Activated CD4-positive, alpha-beta T cell treated with anti-CD3 and anti-CD28 coated beads, Interleukin-2, amount 50 U/mL, for 1 hour (primary cell): ENCODE measurements at places on chromosomes 12 and 14.

- no peak for DNase-seq
Measured at GRCh38 chr12:34595749-34596733, 573.7 kb downstream of the ALG10 start.

DNA sequence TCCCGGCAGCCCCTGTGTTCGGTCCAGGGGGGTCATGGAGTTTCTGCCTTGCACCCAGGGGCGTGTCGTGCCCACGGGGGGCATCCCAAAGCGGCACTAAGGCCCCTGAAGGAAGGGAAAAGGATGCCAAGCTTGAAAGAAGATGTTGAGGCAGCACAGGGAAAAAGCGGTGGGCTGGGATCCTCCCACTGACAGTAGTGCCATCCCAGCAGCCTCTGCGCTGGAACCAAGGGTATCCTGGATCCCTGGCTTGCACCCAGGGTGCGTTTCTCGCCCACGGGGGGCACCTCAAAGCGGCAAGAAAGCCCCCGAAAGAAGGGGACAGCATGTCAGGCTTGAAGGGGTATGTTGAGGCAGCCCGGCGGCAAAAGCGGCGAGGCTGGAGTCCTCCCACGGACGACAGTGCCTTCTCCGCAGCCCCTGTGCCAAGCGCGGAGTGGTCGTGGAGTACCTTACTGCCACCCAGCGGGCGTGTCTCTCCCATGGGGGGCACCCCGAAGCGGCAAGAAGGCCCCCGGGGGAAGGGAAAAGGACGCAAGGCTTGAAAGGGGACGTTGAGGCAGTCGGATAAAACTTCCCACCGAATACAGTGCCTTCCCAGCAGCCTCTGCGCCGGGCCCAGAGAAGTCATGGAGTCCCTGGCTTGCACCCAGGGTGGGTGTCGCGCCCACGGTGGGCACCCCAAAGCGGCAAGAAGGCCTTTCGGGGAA lies 164.4 kb upstream of the ALG10B start:
- no peak for DNase-seq

GRCh38 chr12:5692850-5693249 lies 252.2 kb downstream of the ANO2 start:
- DNase-seq: no peak

DNA sequence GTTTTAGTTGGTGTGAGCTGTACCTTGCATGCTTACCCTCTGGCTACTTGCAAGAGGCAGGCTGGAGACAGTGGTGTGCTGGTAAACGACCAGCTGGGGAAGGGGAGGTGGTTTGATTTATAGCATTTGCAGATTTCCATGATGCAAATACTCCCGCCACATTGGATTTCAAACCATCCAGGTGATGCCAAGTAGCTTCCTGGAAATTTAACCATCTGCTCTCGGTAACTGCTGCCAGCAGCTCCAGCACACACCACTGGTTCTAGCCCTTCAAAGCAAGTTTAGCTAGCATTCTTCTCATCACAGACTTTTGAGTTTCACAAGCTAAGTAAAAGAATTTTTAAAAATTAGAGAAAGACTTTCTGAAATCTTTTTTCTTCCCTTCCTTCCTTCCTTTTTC lies 104.5 kb upstream of the AMIGO2 start:
- DNase-seq: no peak

DNA sequence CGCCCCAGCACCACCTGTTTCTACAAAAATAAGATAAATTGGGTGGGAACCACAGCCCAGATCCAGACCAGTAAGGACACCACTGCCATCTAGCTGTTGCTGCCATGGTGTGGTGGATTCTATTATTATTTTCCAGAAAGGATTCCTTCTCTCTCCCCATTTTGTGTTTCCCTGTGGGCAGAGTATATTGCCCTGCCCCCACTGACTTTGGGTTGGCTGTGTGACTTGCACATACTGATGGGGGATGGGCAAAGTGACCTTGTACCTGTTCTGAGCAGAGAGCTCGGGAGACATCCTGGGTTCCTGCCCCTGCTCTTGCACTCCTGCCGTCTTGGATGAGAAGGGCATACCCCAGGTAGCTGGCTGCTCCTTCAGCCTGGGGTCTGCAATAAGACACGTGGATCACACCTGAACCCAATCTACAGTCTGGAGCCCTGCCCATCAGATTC lies 24.3 kb downstream of the MOAP1 start:
- no peak for DNase-seq
